Omental fat pad (tissue), 4 donors: ENCODE measurements at places on chromosomes 16 and 17.
A peak's percentile ranks its signal among the peaks of the same experiment; 100 is the strongest.

GRCh38 chr16:5007256-5007655 lies 26.5 kb downstream of the NAGPA start:
- DNase-seq: no peak

DNA sequence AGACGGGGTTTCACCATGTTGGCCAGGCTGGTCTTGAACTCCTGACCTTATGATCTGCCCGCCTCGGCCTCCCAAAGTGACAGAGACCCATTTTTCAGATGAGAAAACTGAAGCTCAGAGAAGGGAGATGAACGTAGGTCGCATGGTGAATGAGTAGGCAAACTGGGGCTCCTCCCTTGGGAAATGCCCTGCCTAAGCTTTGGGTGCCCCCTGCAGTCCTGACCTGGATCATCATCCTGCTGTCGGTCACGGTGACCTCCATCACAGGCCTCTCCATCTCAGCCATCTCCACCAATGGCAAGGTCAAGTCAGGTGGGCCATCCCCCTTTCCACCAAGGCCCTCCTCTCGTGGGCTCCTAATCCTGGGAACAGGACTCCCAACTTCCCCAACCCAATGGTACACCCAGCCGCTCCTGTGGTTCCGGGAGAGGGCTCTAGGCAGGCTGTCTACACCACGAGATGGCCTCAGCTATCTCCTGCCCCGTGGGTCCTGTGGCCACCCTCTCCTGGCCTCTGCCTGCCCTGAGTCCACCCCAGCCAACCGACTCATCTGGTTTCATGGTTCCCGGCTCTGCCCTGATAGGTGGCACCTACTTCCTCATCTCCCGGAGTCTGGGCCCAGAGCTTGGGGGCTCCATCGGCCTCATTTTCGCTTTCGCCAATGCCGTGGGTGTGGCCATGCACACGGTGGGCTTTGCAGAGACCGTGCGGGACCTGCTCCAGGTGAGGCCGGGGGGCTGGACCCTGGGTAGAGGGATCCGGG lies 4.7 kb downstream of the SLC12A3 start:
- no peak for DNase-seq

- DNase-seq: no peak
Measured at GRCh38 chr17:55722742-55723487, at the start of gene TMEM100. Gene TMEM100, minus strand, starts transcription at chr17:55722864. Its CDS starts 1,794 bp downstream, at chr17:55721070.

DNA sequence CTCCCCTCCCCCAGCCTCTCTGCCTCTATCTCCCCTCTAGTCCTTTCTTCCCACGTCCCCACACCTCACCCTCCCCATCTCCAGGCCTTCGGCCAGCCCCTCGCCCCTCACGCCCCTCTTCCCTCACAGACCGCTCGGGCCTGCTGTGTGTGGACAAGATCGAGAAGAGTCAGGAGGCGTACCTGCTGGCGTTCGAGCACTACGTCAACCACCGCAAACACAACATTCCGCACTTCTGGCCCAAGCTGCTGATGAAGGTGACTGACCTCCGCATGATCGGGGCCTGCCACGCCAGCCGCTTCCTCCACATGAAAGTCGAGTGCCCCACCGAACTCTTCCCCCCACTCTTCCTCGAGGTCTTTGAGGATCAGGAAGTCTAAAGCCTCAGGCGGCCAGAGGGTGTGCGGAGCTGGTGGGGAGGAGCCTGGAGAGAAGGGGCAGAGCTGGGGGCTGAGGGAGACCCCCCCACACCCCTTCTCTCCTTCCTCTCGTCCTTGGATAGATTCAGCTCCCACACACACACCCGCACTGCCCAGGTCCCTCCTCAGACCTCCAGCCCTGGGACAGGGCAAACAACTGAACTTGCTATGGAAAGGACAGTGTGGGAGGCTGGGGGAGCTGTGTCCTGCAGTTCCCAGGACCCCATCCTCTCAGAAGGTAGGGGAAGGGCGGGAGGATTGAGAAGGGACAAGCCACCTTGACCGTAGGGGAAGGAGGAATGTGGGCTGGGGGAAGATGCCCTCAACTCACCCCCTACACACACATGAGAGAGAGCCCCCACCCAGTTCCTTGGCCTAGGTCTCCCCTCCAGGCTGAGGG lies 11.1 kb downstream of the NR1D1 start:
- no peak for DNase-seq

- no peak for DNase-seq
Measured at GRCh38 chr16:50451951-50452508, 83.2 kb upstream of the BRD7 start.

DNA sequence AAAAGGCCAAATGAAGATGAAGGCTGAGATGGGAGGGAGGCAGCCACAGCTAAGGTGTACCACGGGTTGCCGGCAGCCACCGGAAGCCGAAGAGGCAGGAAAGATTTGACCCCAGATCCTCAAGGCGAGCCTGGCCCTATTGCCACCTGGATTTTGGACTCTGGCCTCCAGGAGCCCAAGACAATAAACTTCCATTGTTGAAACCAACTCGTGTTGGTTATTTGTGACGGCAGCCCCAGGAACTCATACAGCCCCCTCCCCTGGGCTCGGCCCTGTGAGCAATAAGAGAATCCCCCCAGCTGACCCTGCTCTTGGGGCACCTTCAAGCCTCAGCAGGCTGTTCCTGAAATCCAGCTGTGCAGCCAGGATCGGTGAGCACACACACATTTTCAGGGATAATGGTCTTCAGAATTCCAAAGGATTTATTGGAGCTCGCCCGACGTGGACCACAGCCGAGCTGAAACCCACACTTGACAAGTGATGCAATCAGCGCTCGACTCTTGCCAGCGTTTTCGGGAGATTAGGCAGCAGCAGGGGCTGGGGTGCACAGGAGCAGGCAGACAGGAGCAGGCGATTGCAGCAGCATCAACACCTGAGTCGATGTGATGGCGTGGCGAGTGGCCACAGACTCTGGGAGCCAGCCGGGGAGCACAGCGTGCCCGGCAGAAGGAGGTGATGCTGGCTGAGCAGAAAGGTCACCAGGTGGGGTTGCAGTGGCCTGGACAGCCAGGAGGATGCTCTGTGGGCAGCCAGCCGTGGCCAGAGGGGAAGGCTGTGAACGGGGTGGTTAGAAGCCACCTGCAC lies 22.4 kb upstream of the CBX4 start:
- no peak for DNase-seq

DNA sequence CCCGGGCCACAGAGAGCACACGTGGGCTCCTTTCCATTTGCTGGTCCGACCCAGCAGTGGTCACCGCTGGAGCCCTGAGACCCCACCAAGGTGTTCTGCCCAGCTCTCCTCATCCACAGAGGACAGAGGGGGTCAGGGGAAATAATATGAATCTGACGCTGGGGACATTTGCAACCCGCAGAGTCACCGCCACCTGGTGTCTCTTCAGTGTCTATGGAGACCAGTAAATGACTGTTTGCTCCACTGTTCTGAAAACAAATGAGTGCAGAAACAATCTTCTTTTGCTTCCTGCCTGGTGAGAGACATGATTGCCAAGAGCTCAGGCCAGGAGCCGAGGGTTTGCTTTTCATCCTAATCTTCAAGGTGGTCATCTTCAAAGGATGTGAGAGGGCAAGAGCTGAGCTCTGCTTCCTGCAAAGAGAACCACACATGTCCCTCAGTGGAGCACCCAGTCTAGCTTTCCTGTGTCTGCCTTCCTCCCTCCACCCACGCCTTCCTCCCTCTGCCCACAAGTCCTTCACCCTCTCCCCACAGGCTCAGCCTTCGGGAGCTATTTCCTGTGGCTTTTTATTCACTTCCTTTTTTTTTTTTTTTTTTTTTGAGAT lies 14.7 kb upstream of the KLHDC4 start:
- no peak for DNase-seq

DNA sequence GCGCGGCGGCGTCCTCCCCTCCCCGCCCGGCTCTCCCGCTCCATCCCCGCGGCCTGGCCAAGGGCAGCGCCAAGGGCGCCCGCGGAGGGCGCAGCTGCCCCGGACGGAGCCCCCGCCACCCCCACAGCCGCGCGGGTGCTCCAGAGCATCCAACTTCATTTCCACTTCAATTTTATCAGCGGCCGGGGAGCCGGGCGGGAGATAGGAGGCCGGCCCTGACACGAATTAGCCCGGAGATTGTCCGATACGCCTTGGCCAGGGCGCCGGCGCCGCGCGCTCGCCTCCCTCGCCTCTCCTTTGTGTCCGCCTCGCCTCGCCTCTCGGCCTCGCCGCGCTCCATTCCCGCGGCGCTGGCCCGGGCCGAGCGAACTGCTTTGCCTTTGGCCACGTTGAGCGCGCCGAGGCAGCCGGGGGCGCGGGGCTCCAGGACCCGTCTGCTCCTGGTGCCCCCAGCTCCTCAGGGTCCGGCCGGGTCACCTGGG lies 129.1 kb upstream of the LHX1 start:
- DNase-seq: no peak

- no peak for DNase-seq
Measured at GRCh38 chr17:31715446-31715845, 143.6 kb downstream of the COPRS start.

GRCh38 chr16:85830821-85831220 lies 31.3 kb downstream of the COX4I1 start:
- DNase-seq: no peak

GRCh38 chr16:57305159-57305811 lies 20.8 kb upstream of the PLLP start:
- DNase-seq: no peak

DNA sequence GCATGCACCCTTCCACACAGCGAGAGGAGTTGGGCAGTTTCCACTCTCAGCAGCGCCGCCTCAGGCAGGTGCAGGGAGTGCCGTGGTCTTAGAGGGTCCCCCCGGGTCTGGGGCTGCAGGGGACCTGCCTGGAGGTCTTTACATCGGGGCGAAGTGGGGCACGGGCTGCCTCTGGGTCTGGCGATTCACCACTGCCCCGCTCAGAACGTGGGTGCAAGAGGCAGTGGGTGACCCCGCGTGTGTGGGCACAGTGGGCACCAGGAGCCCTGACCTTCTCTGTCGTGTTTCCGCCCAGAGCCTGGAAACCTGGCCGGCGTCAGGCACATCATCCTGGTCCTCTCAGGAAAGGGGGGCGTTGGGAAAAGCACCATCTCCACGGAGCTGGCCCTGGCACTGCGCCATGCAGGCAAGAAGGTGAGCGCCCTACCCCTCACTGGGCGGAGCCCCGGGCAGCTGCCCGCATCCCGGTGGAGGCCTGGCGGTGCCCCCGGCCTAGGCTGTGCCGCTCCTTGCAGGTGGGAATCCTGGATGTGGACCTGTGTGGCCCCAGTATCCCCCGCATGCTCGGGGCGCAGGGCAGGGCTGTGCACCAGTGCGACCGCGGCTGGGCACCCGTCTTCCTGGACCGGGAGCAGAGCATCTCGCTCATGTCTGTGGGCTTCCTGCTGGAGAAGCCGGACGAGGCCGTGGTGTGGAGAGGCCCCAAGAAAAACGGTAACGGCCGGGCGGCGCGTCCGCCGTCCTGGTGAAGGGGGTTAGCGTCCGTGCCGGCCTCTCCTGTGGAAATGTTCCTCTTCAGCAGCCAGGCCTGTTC lies 3.7 kb downstream of the NUBP2 start:
- no peak for DNase-seq

GRCh38 chr16:28187595-28188004 lies 24.2 kb downstream of the XPO6 start:
- no peak for DNase-seq

- DNase-seq: no peak
Measured at GRCh38 chr16:31215287-31216162, 1.4 kb downstream of the PYDC1 start.

DNA sequence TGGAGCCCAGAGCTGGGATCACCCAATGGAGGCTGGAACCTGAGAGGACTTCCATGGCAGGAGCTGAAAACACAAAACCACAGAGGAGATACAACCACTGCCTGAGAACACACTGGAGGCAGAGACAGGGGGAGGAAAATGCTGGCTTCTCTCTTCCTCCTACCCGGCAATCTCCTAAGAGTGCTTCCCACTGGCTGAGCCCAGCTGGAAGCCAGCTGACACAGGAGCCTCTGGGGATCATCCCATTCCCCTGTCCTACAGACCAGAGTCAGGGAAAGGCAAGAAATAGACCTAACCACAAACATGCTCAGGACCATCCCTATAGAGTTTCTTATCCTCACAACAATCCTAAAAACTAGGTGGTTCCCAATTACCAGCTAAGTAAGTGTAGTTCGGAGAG lies 112.4 kb upstream of the CDH5 start:
- no peak for DNase-seq

- peak; percentile 71 for DNase-seq
Measured at GRCh38 chr17:42459256-42459800, 650 bp downstream of the ATP6V0A1 start.

DNA sequence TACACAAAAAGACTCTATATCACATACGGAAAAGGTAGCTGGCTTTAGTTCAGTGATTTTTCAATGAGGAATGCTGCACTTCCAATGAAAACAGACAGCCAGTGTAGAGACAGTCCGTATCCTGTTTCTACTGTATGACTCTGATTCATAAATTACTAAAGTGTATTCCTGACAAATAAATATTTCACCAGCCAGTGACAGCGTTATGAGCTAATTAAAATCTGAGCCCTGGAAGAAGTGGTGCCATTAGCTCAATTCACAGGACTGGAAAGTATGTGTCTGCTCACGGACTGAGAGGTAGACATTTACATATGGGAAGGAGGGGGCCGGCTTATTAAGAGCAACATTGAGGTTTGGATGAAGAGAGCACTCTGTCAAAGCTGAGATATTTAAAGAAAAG lies 207.9 kb upstream of the RBFOX1 start:
- DNase-seq: no peak

GRCh38 chr17:45101883-45102811 lies 30.2 kb downstream of the PLCD3 start:
- no peak for DNase-seq

DNA sequence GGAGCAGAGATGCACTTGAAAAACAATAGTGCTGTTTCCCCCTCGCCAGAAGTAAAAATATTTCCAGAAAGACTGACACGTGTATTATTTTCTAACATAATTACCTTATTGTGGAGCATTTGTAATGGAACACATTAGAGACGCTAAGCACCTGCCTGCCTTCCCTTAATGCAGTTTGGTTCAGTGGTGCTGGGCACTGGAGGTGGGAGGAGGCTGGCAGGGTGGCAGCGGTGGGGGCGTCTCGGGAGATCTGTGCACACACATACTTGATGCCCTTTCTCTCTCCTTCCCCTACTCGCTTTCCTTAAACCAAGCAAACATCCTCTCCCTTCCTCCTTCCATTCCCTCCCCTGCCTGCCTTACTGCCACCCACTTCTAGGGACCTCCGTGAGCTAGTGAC lies 156.6 kb upstream of the SDK2 start:
- no peak for DNase-seq

DNA sequence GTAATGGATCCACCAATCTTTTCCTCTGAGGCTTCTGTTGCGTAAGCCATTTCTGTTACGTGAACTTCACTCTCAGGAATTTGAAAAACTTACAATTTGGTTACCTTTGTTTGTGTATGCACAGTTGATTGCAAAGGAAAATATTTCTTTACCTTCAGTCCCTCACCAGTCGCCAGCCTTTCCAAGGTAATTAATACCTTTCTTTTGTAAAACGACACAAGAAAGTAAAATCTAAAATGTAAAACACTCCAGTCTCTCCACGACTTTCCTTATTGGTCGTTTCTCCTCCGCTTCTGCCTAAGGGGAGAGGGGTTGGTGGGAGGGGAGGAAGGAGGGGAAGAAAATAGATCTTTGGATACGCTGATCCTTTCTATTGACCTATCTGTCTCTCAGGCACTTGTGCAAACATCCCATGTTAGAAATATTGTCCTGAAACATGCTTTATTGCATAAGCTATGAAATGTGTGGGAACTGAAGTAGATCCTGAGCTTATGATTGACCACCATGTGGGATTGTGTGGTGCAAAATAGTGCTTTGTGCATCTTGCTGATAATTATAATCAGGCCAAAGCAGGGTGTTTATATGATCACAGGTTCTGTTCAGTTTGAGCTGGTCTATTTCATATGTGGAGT lies 32.4 kb upstream of the EFCAB13 start:
- no peak for DNase-seq
